ENCODE measurements at places on chromosomes 3 and 15.

DNA sequence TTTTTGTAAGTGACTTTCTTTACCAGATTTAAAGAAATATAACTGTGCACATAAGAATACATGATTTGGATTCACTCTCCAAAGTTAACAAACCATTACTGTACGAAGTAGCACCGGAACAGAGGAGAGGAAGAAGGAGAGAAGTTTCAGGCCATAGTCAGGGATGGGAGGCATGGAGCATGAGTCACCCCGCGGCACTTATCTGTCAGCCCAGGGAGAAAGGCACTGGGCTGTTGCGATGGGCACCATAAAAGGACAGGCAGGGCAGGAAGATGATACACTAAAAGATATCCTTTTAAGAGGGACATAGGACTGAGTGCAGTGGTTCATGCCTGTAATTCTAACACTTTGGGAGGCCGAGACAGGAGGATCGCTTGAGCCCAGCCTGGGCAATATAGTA, 37.0 kb downstream of the TTC23 start:
- no peak for DNase-seq

- DNase-seq = no peak
Observed at GRCh38 chr3:126473292-126474168, 2.2 kb downstream of the ZXDC start.

DNA sequence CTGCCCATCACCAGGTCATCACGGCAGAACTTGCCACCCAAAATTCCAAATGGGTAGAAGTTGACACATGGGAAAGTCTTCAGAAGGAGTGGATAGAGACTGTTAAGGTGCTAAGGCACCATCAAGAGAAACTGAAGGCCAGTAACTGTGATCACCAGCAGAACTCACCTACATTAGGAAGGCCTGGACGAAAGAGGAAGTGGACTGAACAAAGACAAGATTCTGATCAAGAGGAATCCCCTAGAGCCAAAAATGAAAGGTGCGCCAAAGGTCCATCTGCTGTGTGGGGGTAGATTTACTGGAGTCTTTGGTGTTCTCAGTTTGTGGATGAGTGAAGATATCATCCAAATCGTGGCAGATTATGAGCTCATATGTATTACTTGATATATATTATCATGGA, 46.3 kb upstream of the P3H2 start:
- DNase-seq = no peak

DNA sequence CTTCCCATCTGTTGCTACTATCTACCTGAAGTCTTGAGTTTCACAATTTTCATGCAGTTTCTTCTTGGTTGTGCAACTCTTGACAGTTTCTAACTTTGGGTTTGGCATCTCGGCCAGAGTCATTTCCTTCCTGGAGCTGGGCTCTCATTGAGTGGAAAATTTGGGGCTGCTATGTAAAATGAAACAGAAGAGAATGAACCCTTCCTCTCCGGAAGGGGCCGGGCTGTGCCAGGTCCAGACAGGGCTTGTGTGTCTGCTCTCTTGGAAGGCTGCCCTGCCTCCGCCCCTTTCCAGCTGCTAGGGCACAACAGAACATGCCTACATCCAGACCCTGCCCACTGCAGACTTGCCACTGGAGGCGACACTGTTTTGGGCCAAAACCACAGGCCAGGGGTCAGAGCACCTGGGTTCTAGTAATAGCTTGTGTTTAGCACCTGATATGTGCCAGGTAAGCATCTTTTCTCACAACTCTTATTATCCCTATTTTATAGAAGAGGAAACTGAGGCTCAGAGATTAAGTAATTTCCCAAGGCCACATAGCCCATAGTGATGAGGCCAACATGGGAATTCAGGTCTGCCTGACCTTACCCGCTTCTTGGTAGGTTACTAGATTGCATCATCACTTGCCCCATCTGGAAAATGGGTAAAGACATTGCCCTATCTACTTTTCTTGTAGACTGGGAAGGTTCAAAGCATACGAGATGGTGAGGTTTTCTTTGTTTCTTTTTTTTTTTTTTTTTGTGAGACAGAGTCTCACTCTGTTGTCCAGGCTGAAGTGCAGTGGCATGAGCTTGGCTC, 25.0 kb downstream of the IRAK2 start:
- DNase-seq = peak; percentile 58

- peak; percentile 11 for DNase-seq
Observed at GRCh38 chr3:55180936-55181535, 253.2 kb upstream of the LRTM1 start.

- peak; percentile 46 for DNase-seq
Observed at GRCh38 chr3:20041197-20041780, 1.0 kb downstream of the KAT2B start.

DNA sequence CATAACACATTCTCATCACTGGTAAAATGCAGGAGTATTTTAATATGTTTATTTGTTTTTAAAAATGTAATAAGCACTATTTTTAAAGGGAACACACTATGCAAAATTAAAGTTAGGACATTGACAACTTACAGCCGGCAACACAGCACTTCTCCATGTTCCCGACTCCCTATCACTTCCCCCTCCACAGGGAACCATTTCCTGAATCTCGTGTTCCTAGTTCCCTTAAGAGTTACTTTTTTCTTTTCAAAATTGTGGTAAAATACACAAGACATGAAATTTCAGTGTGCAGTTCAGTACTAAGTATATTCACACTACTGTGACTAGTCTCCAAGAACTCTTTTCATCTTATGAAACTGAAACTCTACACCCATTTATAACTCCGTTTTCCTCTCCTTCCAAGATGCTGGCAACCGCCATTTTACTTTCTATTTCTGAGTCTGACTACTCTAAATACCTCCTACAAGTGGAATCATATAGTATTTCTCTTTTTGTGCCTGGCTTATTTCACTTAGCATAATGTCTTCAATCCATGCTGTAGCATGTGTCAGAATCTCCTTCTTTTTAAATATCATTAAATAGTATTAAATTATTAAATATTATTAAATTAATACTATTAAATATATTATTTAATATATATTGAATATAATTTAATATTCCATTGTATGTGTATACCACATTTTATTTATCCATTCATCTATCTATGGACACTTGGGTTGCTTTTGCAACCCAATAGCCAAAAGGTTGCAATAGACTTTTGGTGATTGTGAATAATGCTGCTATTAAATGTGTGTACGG, 25.9 kb upstream of the UBE2Q2 start:
- DNase-seq = no peak

DNA sequence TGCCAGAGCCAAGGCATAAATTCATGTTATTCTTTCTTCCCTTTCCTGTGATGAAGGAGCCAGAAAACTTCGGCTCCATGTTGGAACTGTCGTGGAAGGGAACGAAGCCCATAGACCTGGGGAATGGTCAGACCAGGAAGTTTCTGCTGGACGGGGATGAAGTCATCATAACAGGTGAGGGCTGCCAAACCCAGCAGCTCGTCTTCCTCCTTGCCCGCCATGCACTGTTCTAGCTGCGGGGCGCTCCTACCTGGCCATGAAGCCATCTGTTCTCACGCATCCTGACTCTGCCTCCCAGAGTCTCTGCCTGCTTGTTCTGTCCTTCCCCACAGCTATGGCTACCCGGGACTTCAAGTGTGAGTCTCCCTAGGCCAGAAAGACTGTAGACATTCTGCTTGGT, 28.2 kb downstream of the FAH start:
- DNase-seq = no peak

DNA sequence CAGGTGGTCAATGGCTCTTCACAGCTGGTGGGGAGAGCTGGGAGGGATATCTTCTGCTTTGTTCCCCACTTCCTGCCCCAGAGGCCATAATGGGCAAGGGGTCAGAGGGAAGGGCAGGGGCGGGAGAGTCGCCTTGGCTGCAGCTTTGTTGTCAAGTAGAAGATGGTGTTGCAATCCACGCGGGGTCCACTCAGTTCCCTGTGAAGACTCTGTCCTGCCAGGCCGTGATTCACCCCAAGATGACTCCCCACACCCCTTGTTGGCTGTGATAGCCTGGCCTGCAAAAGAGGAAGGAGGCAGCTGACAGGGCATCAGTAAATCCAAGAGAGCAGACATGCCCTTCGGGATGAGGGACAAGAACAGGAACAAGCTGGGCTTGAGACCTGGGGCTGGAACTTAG, 6.9 kb downstream of the GALNT15 start:
- DNase-seq = no peak

DNA sequence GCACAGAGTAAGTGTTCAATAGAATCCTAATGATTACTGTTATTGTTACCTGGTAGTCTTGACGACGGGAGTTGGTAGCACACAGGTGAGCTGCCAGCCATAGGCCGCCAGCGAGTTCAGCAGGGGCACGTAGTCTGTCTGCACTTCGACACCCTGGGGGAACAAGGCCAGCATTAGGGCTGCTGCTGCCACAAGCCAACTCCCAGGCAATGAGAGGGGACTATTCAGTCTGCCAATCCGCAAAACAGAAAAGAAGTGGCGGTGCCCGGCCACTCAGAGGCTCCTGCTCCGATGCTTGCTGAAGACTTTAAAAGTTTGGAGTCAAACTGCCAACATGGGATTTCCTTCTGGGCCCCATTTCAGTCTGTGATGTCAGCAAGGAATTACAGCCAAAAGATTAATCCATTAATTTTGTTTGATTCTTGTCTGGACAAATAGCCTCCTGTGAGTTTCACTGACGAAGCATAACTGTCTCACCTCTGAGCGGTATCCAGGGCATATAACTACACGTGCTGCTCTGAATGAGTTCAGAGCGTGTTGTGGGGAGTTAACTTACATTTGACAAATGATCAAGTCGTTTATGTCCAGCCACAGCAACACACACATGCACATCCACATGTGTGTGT, 61.8 kb downstream of the OXNAD1 start:
- no peak for DNase-seq

GRCh38 chr3:195821403-195822130, 9.8 kb upstream of the MUC4 start:
- no peak for DNase-seq

DNA sequence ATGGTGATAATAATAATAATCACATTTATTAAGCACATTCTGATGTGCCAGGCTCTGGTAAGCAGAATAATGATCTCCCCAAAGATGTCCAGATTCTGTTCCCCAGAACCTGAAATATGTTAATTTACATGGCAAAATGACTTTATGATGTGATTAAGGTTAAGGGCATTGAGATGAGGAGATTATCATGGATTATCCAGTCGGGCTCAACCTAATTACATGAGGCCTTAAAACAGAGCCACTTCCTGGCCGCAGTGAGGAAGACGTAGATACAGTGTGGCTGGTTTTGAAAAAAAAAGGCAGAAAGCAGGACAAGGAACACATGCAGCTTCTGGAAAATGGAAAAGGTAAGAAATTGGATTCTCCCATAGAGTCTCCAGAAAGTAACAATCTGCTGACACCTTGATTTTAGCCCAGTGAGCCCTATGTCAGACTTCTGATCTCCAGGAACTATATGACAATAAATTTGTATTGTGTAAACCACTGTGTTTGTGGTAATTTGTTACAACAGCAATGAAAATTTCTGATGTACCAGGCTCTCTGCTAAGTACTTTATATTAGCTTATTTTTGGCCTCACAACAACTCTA, 126.7 kb downstream of the ALCAM start:
- DNase-seq = no peak

GRCh38 chr3:122060040-122060698, 5.0 kb downstream of the CD86 start:
- DNase-seq = no peak

DNA sequence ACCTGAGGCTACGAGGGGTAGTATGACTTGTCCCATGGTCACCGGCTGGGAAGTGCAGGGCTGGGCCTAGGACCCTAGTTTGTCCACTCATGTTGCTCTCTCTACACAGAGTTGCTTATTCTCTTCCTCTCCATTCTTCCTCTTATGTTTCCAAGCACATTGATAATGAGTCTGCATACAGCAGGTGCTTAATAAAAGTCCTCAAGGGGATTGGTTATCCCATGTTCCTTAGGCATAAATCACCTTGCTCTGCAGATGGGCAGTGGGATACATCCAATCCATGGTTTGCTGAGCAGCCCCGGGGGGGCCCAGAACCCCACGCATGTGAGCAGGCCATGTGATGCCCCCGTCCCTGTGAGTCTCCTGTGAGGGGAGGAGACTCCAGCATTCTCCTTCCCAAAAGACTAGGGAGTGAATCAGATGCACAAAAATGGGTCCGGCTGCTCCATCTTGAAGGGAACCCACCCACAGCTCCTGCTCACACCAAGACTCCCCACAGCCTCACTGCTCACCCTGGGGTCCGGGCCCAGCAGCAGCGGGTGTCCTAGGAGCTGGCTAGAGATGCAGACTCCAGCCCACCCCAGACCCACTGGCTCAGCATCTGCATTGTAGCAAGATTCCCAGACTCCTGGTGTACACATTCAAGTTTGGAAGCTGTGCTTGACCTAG, 139.9 kb downstream of the NUP210 start:
- no peak for DNase-seq

GRCh38 chr3:107650788-107651187, 128.0 kb downstream of the BBX start:
- DNase-seq = no peak

DNA sequence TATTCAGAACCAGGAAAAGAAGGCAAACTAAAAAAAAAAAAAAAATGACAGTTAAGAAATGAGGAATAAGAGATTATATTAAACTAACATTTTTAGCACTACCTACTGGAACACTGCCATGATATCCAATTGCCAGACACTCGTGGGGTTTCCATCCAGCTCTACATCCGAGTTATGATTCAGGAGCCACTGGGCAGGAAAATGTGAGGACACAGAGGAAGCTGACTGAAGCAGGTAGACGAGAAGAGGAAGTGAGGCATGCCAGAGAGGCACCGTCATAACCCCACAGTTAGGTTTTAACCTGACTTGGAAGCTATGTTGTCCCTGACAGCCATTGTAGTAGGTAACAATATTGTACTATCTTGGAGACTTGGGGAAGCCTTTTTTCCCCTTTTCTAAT, 495.0 kb downstream of the NLGN1 start:
- no peak for DNase-seq
